ENCODE measurements at places on chromosomes 2 and 18. TPM values are rescaled to one million over a fixed set of nuclear protein-coding genes. Genes with fewer than 3 reads are reported as not detected.

The TFCP2L1 gene
- total RNA-seq: 37.7 TPM

The UNC80 gene
- total RNA-seq: 0.11 TPM

The KIAA1328 gene
- 45.1 TPM for total RNA-seq

The PRPF40A gene
- total RNA-seq: 75.7 TPM

The CDCA7 gene
- 1.1 TPM for total RNA-seq

The RAX gene
- total RNA-seq: not detected

The CYP27C1 gene
- not detected for total RNA-seq

The AFG3L2 gene
- 41.5 TPM for total RNA-seq

The SMPD4 gene
- total RNA-seq: 33.3 TPM

DNA sequence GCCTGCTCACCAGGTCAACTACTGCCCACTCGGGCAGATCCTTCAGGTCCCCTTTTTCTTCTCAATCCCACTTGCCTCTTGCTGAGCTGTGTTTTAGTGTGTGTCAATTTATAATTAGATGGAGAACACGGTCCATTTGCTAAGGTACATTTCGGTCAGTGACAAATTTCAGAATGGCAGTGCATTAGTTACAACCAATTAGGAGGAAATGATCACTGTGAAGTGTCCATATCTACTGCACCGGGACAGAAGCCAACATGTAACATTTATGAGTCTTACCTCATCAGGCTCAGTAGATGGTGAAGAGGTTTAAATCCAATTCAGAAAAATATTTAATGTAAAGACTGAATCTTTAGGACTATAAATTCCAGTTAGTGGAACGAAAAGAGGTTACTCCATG, 47.7 kb downstream of the CMPK2 start:
- H3K27ac ChIP-seq: no peak overlapping the region
- H3K27me3 ChIP-seq: no peaks in the 10 kb centered on the region
- no peak for DNase-seq

- no peaks in the 10 kb centered on the region for H3K27me3 ChIP-seq
- H3K36me3 ChIP-seq: no peaks in the 10 kb centered on the region
- H3K27ac ChIP-seq: no peak overlapping the region
- DNase-seq: no peak
- H3K4me3 ChIP-seq: no peak overlapping the region
Observed at GRCh38 chr2:74778381-74779264, 55.3 kb upstream of the HK2 start.

DNA sequence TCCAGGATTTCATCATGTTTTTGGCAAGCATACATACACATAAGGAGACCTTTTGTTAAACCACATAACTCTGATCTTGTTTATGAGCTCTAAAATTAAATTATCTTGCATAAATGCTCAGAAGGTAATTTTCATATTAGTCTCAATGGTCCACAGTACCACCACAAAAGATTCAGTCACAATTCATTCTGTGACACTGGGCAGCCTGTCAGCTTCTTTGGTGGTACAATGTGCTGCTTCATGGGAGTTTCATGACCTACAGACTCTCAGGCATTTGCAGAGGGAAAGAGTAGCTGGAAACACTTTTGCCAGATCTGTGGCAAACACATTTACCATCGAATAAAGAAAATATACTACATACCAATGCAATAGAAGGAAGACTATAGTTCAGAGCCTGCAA, 51.3 kb upstream of the ZNF397 start:
- H3K27ac ChIP-seq: no peak overlapping the region
- DNase-seq: no peak
- H3K27me3 ChIP-seq: no peaks in the 10 kb centered on the region
- no peak overlapping the region for H3K4me3 ChIP-seq
- no peaks in the 10 kb centered on the region for H3K4me1 ChIP-seq
- H3K36me3 ChIP-seq: no peaks in the 10 kb centered on the region

- H3K27me3 ChIP-seq: no peaks in the 10 kb centered on the region
- H3K27ac ChIP-seq: no peak overlapping the region
- DNase-seq: no peak
- H3K36me3 ChIP-seq: peaks cover 44% of the 10 kb centered on the region
Observed at GRCh38 chr18:35127201-35127600, 86.0 kb downstream of the MAPRE2 start.

- no peaks in the 10 kb centered on the region for H3K27me3 ChIP-seq
- H3K4me3 ChIP-seq: no peak overlapping the region
- H3K27ac ChIP-seq: no peak overlapping the region
- no peaks in the 10 kb centered on the region for H3K36me3 ChIP-seq
- no peaks in the 10 kb centered on the region for H3K4me1 ChIP-seq
Observed at GRCh38 chr18:10443001-10443400, 11.4 kb upstream of the APCDD1 start.

DNA sequence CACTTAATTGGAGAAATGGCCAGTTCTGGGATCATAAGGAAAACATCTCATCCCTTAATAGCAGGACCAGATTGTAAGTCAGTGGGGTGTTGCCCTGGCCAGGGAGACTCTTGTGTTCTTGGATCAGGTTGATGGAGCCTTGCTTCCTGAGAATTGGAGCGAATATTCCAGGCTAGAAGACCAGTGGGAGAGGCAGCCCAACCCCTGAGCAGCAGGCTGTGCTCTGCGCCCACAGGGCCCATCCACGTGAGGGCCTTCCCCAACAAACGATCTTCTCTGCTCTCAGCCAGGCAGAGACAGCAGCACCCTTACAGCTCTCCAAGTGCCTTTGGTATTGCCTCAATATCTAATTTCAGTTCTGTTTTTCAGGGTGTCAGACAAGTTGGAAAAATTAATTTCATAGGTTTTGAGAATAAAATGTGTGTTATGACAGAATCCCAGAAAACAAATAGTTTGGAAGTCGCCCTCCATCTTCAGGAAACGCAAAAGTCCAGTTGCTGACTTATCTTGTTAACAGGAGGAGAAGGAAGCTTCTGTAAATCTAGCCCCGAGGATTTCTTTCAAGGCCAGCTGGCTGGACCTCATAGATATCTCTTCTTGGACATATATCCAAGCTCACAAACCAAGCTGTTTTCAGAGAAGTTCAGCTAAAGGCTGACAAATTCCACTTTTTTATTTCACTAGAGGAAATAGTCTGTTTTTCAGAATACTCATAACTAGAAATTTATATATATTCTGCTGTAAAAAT, 105.5 kb downstream of the COPS8 start:
- no peaks in the 10 kb centered on the region for H3K27me3 ChIP-seq
- no peaks in the 10 kb centered on the region for H3K36me3 ChIP-seq
- no peaks in the 10 kb centered on the region for H3K4me1 ChIP-seq
- no peak overlapping the region for H3K27ac ChIP-seq
- no peak for DNase-seq

DNA sequence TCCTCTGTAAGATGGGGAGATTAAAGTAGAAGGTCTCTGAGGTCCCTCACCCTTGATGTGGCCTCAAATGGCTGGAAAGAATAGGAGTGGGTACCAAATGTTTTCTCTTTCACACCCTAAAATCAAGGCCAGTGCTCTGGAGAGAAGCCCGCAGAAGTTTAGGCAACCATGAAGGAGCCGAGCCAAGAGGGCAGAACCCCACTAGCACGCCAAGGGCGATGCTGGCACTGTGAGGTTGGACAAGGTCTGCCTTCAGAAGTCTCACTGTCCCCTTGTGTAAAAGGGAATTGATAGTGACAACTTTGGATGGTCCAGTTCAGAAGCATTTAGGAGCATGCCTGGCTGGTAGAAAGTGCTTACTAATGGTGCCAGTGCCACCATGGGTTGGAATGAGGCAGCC, 16.3 kb upstream of the OTOF start:
- no peak overlapping the region for H3K4me3 ChIP-seq
- DNase-seq: no peak
- H3K27ac ChIP-seq: no peak overlapping the region
- H3K27me3 ChIP-seq: no peaks in the 10 kb centered on the region
- no peaks in the 10 kb centered on the region for H3K4me1 ChIP-seq

GRCh38 chr2:164510895-164511294, 110.4 kb downstream of the GRB14 start:
- no peaks in the 10 kb centered on the region for H3K27me3 ChIP-seq
- no peaks in the 10 kb centered on the region for H3K36me3 ChIP-seq
- no peak for DNase-seq
- no peak overlapping the region for H3K4me3 ChIP-seq

DNA sequence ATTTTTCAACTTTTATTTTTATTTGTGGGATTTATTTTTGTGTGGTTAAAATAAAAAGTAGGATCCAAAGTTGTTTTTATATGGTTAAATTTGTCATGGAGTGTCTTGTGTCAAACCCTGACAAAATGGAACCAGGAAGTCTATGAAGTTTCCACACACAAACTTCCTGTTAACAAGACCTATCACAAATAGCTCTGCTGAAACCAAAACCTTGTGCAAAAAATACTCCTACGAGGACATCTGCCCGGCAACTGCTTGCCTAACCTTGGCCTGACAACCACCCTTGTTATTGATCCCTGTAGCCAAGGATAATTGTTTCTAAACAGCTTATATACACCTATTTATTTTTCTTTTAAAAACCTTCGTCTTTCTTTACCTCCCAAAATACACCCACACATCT, 389.6 kb downstream of the TRIB2 start:
- no peaks in the 10 kb centered on the region for H3K36me3 ChIP-seq
- DNase-seq: no peak
- no peaks in the 10 kb centered on the region for H3K27me3 ChIP-seq
- no peaks in the 10 kb centered on the region for H3K4me1 ChIP-seq

GRCh38 chr2:67213270-67213670, 183.9 kb upstream of the ETAA1 start:
- no peaks in the 10 kb centered on the region for H3K36me3 ChIP-seq
- no peaks in the 10 kb centered on the region for H3K4me1 ChIP-seq
- no peak overlapping the region for H3K27ac ChIP-seq
- no peaks in the 10 kb centered on the region for H3K27me3 ChIP-seq
- H3K4me3 ChIP-seq: no peak overlapping the region

GRCh38 chr2:101238930-101239759, 13.5 kb upstream of the CNOT11 start:
- H3K4me1 ChIP-seq: peaks cover 5% of the 10 kb centered on the region
- peak overlapping the region; percentile 73 for H3K27ac ChIP-seq
- H3K4me3 ChIP-seq: no peak overlapping the region
- H3K27me3 ChIP-seq: no peaks in the 10 kb centered on the region
- no peaks in the 10 kb centered on the region for H3K36me3 ChIP-seq
- DNase-seq: peak; percentile 82

DNA sequence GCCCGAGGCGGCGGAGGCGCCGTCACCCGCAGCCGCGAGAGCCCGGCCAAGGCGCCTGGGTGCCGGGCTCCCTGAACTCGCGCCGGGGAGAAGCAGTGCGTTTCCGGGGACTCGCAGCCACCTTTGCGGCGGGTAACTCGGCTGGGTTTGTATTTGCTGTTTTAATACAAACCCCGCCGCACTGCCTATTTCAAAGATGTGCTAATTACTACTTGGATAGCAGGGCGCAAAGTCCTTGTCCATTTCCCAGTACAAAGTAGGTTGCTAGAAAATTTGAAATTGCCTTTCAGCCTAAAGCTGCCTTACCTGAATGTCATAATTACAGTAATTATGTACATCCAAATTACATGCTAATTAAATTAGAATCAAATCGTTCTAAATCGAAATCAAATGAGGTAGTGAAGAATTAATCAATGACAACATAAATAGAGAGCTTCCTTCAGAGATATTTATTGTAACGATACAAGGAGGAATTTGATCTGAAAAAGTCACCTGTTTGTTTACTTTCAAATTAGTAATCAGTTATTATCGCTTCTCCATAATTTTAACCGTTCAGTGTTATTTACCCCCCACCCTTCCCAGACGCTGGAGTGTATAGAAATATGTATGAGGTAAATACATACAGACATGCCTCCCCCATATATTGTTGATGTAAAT, 8.1 kb downstream of the SP9 start:
- peaks cover 59% of the 10 kb centered on the region for H3K27me3 ChIP-seq
- H3K27ac ChIP-seq: no peak overlapping the region
- peaks cover 28% of the 10 kb centered on the region for H3K4me1 ChIP-seq
- H3K4me3 ChIP-seq: peak overlapping the region; percentile 7

- H3K4me3 ChIP-seq: no peak overlapping the region
- H3K27me3 ChIP-seq: no peaks in the 10 kb centered on the region
- no peak overlapping the region for H3K27ac ChIP-seq
- H3K36me3 ChIP-seq: no peaks in the 10 kb centered on the region
Observed at GRCh38 chr2:63639344-63639743, 50.6 kb downstream of the MDH1 start.

DNA sequence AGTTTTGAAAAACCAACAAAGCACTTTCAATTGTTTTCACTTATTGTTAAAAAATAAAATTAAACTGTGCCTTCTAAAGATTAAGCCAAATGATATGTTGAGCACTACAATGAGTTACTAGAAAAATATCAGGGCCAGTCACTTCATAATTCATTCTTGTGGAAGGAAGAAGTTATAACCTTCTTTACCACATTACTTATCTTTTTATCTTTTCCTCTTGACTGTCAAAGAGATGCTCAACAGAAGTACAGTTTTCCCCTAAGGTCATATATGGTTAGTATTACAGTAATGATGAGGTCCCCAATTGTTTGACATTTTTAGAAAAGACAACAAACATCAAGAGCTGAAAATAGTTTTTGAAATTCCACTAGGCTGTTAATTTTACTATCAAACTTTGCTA, 9.4 kb downstream of the PELI1 start:
- peaks cover 12% of the 10 kb centered on the region for H3K4me1 ChIP-seq
- H3K27me3 ChIP-seq: no peaks in the 10 kb centered on the region
- H3K27ac ChIP-seq: no peak overlapping the region
- H3K4me3 ChIP-seq: no peak overlapping the region

- no peaks in the 10 kb centered on the region for H3K27me3 ChIP-seq
- DNase-seq: no peak
- peaks cover 15% of the 10 kb centered on the region for H3K4me1 ChIP-seq
- no peak overlapping the region for H3K27ac ChIP-seq
- H3K36me3 ChIP-seq: no peaks in the 10 kb centered on the region
Observed at GRCh38 chr2:47518497-47519146, 115.7 kb downstream of the MSH2 start.

DNA sequence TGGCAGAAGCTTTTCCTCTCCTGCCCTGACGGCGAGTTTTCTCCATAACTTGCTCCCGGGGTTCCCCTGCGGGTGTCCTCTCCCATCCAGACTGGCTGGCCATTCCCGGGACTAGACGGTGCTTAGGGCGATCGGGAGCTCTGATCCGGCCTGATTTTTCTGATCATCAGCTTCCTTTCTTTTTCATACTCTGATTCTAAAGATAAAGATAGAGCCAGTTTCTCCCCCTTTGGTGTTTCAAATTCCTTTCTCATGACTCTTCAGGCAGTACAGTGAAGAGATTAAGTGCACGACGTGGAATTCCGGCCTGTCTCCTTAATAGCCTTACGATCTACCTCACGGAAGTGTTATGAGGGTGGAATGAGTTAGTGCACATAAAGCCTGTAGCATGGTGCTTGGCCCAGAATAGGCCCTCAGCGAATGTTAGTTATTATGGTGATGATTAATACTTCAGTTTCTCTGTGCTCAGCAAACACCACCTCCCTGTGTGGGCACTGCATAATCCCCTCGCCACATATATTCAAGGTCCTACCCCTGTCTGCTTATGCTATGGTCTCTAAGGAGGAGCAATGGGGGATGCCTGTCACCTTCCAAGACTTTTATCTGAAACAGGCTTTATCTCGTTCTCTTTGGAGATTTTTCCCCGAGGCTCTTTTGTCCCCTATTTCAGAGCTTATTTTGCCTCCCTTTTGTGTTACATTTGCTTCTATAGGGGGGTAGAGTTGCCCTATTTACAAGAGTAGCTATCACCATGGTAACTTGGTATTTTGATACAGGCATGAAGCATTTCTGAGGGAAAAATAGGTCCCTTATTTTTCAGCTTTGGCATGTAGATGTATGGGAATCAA, 254.8 kb downstream of the CDH2 start:
- H3K27ac ChIP-seq: no peak overlapping the region
- no peaks in the 10 kb centered on the region for H3K4me1 ChIP-seq
- DNase-seq: no peak

All from upper lobe of left lung (tissue), 6 donors.